ENCODE measurements at places on chromosomes 3 and 15. TPM values are rescaled to one million over a fixed set of nuclear protein-coding genes. Genes with fewer than 3 reads are reported as not detected.

DNA sequence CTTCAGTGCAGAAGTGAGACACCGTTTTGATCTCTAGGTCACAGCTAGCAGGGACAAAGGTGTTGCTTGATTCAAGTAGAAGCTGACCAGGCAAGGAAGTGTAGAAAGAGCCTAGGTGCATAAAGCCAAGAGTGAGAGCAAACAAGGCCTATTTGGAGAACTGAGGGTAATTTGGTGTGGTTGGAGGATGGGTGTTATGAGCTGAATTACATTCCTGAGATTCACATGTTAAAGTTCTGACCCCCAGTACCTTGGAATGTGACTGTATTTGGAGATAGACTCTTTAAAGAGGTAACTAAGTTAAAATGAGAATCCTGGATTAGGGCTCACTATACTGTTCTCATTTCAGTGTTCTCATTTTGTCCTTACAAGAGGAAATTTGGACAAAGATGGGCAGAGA, 191.3 kb downstream of the ZMAT3 start:
- no peak for DNase-seq

GRCh38 chr3:128073807-128074206, 21.6 kb downstream of the SEC61A1 start:
- no peak for DNase-seq

- peak; percentile 82 for DNase-seq
These were observed 88.7 kb downstream of the SEMA5B start for GRCh38 chr3:122938783-122939425.

DNA sequence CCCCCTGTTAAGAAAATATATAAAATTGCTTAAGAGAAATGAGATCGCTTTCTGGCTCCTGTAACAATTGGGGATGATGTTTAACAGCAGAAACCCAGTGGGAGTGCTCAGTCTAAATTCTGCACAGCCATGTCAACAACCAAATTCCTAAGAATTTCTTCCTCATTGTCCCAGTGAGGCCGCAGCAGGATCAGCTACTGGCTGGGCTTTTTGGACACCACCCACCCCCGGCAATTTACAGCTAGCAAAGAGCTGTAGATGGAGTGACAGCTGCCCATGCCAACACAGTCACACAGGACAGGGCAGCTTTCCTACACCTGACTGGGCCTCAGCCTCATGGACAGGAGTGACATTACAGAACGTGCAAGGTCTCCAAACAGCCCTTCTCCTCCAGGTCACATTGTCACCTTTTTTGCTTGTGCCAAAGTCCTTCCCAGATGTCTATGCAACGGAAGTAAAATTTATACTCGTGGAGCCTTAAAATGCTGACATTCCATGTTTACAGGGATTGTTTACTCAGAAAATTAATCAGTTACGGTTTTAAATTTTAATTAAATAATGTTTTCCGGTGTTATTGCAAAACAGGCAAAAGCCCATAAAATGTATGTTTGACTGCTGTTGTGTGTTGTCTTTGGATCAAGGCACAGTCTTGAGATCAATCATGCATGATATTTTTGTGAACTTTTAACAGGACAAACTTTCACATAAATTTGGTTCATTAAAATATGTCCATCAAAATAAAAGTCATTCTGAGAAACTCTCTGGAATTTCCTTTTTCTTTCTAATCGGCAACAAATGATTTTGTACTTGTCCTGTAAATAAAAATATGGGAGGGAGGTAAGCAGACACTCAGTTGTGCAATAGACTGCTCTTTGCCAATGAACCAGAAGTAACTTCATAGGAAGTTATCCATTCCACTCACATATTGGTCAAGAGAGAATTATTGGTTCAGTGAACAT, 943.2 kb downstream of the MCTP2 start:
- no peak for DNase-seq

ZNF501 gene
- polyA plus RNA-seq: 6.1 TPM

- no peak for DNase-seq
These were observed 46.8 kb downstream of the UBE2E2 start for GRCh38 chr3:23249961-23250360.

DNA sequence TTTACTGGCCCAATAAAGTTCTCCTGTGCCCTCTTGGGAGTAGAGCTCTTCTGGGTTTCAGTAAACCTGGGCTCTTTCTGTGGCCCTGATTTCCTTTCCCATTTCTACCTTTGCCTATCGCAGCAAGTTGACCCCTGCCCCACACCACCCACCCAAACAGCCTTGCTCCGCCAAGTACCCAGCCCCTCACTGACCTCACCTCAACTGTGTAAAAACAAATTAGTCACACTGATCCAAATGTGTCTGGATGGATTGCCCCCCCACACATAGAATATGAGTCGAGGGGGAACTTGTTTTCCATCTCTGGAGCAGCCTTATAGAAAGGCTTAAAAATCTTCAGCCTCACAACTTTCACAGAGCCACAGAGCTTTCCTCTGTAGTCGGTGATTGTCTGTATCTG, 28.6 kb upstream of the VEPH1 start:
- no peak for DNase-seq

DNA sequence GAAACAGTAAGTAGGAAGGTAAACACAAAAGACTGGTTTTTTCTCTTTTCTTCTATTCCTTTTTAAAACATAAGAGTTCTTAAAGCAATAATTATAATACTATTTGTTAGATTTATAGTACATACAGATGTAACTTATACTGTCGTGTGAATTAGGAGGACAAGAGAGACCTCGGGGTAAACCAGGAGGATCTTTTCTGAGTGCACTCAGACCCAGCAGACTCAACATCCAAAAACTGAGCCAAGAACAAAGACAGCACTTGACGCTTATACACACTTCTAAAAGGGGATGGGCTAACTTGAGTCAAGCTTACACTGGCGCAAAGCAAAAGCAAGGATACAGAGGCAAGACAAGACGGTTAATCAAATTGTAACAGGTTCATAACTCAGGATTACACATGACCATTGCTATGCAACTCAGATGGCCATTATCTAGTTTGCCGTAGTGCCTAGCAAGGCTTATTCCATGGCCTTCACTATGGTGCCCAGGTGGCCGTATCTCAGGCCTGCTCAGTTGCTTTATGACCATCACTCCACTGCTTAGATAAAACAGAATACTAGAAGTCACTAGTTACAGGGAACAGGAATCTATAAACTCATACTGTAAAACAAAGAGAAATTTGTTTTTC, 18.6 kb downstream of the MTHFS start:
- no peak for DNase-seq

PRSS50 gene
- 3.1 TPM for polyA plus RNA-seq

- DNase-seq: peak; percentile 63
These were observed 51.8 kb downstream of the GRAMD1C start for GRCh38 chr3:113890256-113890900.

DNA sequence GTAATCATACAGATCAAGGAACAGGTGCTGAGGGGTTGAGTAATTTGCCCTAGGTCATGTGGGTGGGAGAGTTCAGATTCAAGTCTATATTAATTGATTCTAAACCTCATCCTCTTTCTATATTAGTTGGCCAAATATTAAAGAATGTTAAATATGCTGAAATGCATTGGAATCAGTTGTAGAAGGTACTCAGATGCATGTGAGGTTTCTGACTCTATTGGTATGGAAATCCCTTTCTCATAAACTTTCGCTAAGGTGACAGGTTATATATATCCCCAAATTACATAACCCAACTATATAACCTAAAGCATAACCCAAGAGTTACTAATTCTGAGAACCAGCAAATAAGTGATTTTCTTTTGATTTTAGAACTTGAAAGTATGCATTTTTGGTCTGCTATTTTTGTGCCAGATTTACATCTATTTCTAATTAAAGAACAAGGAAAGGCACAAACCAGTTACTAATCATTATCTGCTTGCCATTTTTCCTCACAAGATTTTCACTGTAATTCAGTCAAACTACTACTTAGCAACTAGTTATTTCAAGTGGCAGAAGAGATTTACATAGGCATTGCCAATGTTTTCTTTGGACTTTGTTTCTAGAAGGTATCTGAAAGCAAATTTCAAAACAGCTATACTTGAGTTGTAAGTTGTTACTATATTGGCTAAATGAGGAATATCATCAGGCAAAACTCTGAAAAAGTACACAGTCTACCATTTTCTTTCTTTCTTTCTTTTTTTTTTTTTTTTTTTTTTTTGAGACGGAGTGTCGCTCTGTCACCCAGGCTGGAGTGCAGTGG, 201.3 kb downstream of the RBMS3 start:
- DNase-seq: no peak

- no peak for DNase-seq
These were observed 64.7 kb upstream of the NTRK3 start for GRCh38 chr15:88321271-88321670.

GP9 gene
- polyA plus RNA-seq: 0.18 TPM

DNA sequence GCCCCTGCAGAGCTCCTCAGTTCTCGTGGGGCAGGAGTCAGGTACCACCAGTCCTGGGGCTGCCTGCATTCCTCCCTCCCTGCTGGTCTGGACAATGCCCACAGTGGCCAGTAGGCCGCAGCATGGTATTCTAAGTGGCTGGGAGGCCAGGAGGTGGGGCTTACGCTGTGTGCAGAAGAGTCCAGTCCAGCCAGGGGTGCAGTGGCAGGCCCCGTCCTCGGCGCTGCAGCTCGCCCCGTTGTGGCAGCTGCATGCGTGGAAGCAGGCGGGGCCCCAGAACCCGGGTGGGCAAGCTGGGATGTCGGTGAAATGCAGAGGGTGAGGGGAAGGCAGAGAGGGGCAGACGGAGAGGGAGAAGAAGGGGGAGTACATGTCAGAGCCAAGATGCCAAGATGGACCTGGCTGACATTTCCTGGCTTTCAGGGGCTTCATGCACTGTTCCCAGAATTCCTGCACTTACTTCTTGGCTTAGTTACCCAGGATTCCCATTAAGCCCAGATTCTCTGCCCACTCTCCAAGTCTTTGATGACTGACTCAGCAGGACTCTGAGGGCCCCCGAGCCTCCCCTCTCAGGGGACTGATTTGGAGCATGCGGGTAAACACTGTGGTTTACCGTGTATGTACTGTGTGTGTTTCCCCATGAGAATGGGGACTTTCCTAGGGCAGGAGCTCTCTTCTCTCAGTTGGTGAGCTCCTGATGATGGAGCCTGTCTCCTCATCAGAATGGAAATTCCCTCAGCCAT, 47.5 kb downstream of the RAB11A start:
- peak; percentile 34 for DNase-seq

- DNase-seq: no peak
These were observed 30.8 kb downstream of the KLHL25 start for GRCh38 chr15:85763673-85764633.

DNA sequence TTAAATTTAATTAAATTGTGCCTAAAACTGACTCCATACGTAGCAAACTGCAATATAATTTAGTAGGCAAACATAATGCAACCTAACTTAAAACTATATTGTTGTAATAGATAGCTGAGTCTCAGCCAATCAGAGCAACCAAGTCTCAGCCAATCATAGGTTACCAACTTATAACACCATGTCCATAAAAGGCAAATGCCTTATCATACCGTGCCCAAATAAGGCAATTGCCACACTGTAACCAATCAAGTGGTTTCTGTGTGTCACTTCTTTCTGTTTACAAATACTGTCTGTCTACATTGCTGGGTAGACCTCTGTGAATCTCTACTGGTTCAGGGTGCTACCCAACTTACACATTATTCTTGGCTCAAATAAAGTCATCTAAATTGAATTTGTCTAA, 728.4 kb upstream of the EPHA6 start:
- no peak for DNase-seq

SPATA12 gene
- polyA plus RNA-seq: not detected

- peak; percentile 89 for DNase-seq
These were observed 163.6 kb upstream of the SETMAR start for GRCh38 chr3:4139462-4140140.

AQR gene
- 27.5 TPM for polyA plus RNA-seq

DNA sequence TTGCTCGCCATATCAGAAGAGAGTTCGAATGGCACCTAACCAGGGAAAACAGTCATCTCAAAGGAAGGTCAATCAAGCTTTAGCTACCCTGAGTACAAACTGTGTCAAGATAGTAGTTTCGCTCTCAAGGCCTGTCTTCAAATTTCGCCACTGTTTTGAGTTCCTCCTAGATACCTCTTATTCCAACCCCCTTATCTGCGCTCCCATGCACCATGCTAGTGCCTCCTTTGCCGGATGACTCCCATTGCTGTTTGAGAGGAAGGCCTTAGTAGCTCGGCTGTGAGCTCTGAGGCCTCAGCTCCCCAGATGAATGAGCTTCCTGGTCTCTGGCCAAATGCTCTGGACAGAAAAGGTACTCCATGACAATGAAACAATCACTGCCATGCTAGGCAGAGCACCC, 256.0 kb downstream of the ULK4 start:
- DNase-seq: no peak

DNA sequence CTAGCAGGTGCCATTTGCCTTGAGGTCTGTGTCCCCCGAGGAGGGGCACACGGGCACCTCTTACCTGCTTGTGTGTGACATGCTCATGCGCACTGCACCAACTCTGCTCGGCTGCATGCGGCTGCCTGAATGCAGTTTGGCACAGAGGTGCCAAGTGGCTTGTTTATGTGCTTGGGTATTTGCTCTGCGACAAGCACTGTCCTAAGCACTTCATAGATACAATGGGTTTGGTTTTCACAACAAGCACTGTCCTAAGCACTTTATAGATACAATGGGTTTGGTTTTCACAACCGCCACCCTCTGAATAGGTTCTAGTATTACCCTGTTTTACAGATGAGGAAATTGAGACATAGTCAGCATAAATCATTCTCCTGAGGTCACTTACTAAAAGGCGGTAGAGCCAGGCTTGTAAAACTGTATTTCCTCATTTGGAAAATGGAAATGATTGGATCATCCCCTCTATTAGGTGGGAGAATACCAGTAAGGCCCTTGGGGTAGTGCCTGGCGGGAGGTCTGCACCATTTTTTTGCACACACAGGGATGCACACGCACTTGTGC, 487 bp downstream of the ITIH4 start:
- DNase-seq: no peak

- DNase-seq: no peak
These were observed 105.9 kb downstream of the IGF2BP2 start for GRCh38 chr3:185718736-185719593.

DNA sequence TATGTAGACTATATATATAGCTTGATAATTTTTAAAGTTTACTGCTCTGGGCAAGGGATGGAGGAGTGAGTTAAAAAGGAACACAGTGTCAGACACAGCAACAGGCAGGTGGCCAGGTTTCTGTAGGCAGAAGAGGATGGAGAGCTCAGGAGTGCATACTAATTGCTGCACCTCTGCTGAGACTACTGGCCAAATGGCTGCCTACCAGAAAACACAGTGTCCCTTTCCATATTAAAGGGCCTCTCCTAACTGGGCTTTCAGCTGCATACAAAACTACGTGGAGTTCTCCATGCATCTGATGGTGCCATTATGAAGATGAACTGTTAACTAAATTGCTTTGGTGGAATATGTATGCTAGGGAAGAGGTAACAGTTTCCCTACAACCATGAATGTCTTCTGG, 1.8 kb downstream of the ATP13A4 start:
- DNase-seq: no peak

OCA2 gene
- 6.5 TPM for polyA plus RNA-seq
